ENCODE measurements at places on chromosomes 5 and 9. TPM values are rescaled to one million over a fixed set of nuclear protein-coding genes. Genes with fewer than 3 reads are reported as not detected.

Gene SLC34A1
- not detected for total RNA-seq

Gene SLC46A2
- total RNA-seq = not detected

Gene CER1
- total RNA-seq = not detected

Gene ANKS6
- 21.8 TPM for total RNA-seq

Gene PLPP7
- not detected for total RNA-seq

Gene EGFLAM
- total RNA-seq = 9.3 TPM

Gene PCDH12
- total RNA-seq = not detected

Gene ADAMTSL1
- not detected for total RNA-seq

Gene NPR2
- 10.0 TPM for total RNA-seq

Gene SAXO1
- total RNA-seq = not detected

Gene PCDHGA8
- 0.56 TPM for total RNA-seq

Gene FAF2
- total RNA-seq = 97.2 TPM

Gene GPR150
- total RNA-seq = not detected

Gene MELK
- total RNA-seq = 33.3 TPM

Gene SPATA31C1
- total RNA-seq = not detected

Gene STC2
- 316 TPM for total RNA-seq

Gene SPINK6
- 1.9 TPM for total RNA-seq
